Gastrocnemius medialis (tissue), 4 donors: ENCODE measurements at places on chromosomes 3 and 15.

- no peaks in the 10 kb centered on the region for H3K36me3 ChIP-seq
- H3K27me3 ChIP-seq: no peaks in the 10 kb centered on the region
- DNase-seq: no peak
- no peak overlapping the region for H3K4me3 ChIP-seq
- H3K4me1 ChIP-seq: no peaks in the 10 kb centered on the region
- no peak overlapping the region for H3K27ac ChIP-seq
These were observed 173.9 kb downstream of the NR2F2 start for GRCh38 chr15:96504371-96504770.

- no peak within 1 kb of the TSS for H3K27ac ChIP-seq
- no peak for DNase-seq
These were observed at the start of gene LTK for GRCh38 chr15:41513506-41514227. LTK (minus strand) TSS chr15:41513827; CDS start chr15:41513709, 118 bp downstream.

DNA sequence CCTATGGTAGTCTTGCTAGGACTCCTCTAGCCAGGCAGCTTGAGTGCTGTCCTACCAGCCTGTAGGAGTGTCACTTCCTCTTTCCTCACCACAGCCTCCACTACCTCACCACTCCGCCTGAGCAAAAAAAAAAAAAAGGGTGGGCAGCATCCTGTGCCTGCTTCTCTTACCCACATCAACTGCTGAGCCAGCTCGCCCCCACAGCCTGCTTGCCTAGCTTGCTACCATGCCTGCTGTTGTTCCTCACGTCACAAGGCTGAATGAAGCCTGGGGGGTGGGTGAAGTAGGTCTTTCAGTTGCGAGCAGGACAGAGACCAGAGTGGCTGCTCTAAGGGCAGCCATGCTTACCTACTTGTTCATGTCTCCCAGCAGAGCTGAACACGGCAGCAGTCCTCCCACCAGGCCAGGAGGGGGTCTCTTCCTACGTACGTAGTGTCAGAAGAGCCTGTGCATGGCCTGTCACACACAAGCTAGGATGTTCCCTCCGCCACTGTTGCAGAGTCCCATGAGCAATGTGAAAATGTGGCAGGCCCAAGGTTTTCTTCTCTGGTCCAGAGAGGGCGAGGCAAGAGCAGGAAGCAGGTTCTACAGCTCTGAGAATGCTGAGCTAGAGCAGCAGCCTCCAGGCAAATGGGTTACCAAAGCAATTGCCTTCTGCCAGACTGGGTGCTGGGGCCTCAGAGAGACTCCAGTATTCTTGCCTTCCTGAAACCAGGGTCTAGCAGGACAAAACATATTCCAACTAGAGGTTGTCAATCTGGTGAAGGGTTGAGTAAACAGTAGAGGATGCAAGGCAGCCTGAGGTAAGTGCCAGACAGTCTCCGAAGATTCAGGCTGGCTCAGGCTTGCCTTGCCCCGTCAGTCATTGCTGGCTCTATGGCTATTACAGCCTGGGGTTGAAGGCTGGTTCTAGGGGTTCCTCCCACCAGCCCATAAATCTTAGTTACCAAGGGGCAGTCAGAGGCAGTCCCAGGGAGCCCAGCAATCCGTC is 8.1 kb downstream of the PPM1M start:
- no peak overlapping the region for H3K4me3 ChIP-seq
- DNase-seq: peak; percentile 27
- H3K27me3 ChIP-seq: no peaks in the 10 kb centered on the region
- H3K4me1 ChIP-seq: peaks cover 12% of the 10 kb centered on the region
- no peak overlapping the region for H3K27ac ChIP-seq

- no peak overlapping the region for H3K4me3 ChIP-seq
- H3K27me3 ChIP-seq: no peaks in the 10 kb centered on the region
- DNase-seq: no peak
These were observed 45.7 kb downstream of the THSD4 start for GRCh38 chr15:71160976-71161375.

DNA sequence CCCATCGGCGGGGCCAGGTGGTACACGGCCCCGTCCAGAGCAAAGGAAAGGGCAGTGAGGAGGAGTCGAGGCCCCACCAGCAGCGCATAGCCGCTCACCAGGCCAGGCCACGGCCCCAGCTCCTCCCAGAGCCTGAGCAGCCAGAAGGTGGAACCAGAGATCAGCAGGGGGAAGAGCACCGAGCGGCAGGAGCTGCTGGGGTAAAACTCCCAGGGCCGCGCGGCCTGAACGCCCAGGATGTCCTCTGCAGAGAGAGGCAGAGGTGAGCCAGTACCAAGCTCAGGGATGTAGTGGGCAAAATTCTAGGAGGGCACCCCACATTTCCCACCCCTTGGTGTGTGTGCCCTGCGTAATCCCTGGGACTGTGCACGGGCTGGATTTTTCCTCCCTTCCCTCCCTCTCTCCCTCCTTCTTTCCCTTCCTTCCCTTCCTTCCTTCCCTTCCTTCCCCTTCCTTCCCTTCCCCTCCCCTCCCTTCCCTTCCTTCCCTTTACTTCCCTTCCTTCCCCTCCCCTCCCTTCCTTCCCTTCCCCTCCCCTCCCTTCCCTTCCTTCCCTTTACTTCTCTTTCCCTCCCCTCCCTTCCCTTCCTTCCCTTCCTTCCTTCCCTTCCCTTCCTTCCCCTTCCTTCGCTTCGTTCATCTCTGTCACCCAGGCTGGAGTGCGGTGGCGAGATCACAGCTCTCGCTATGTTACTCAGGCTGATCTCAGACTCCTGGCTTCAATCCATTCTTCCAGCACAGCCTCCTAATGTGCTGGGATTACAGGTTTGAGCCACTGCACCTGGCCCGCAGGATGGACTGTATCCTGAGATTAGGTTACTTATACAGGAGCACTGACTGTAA is 6.3 kb upstream of the NCBP2 start:
- H3K27me3 ChIP-seq: no peaks in the 10 kb centered on the region
- H3K27ac ChIP-seq: no peak overlapping the region
- DNase-seq: no peak
- H3K36me3 ChIP-seq: no peaks in the 10 kb centered on the region
- no peak overlapping the region for H3K4me3 ChIP-seq

GRCh38 chr3:71753701-71754609 is at the start of gene GPR27:
GPR27 (plus strand) TSS chr3:71753855; CDS start chr3:71754050, 195 bp downstream.
- no peak for DNase-seq
- H3K27me3 ChIP-seq: peaks cover 11% of the 10 kb centered on the region
- H3K36me3 ChIP-seq: no peaks in the 10 kb centered on the region

DNA sequence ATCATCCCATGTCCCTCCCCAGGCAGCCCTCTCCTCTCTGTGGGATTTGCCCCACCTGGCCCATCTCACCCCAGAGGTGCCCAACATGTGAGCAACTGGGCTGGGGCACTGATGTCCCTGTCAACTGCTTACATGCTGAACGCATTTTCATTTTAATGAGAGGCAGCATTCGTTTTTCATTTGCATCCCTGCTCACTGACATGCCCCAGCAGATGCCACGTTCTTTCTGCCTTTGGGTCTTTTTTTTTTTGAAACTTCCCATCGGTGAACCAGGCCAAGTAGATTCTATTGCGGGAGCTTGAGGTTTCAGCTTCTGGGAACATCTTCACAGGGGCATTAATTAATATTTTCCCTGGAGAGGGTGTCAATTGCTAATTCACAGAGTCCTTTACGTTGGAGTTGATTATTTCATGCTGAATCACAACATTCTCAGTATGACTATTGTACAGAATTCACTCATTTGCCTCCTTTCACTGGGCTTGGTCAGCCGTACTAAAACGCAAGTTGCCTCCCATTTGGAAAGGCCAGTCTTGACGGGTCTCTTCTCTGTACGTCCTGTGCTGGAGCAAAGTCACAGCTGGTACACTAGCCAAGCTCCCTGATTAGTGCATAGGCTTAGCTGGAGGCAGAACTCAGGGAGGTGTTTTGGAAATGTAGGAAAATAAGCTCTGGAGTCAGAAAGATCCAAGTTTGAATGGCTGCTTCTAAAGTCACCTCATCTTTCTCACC is 69.8 kb downstream of the CHRNA7 start:
- H3K4me1 ChIP-seq: no peaks in the 10 kb centered on the region
- H3K27me3 ChIP-seq: no peaks in the 10 kb centered on the region
- no peak for DNase-seq

DNA sequence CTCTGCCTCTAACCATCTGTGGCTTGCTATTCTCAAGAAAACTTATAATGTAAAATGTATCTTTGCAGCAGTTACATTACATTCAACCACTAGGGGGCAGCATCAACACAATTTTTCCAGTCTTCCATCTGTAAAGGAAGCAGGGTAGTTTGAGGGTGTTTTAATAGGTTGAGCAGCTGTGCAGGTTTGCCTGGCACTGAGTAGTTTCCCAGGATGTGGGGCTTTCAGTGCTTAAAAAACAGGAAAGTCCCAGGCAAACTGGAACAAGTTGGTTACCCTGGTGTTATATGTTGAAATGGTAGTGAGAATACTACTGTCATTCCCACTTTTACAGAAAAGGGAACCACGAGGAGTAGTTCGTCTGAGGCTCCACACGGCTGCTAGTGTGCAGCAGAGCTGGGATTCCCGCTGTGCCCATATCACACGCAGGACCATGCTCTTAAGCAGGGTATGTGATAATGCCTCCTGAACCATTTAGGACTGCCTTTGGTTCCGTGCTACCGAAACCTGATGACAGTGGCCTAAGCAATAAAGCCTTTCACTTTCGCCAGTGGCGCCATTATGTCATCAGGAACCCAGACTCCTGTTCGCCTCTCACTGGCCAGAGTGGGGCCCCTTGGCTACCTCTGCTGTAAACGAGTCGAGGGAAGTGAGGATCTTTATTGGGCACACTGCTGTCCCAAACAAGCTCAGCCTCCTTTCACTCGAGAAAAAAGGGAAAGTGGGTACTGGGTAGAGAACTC is 64.7 kb upstream of the ZBTB38 start:
- no peak overlapping the region for H3K27ac ChIP-seq
- H3K27me3 ChIP-seq: no peaks in the 10 kb centered on the region
- DNase-seq: no peak
- H3K4me1 ChIP-seq: no peaks in the 10 kb centered on the region

DNA sequence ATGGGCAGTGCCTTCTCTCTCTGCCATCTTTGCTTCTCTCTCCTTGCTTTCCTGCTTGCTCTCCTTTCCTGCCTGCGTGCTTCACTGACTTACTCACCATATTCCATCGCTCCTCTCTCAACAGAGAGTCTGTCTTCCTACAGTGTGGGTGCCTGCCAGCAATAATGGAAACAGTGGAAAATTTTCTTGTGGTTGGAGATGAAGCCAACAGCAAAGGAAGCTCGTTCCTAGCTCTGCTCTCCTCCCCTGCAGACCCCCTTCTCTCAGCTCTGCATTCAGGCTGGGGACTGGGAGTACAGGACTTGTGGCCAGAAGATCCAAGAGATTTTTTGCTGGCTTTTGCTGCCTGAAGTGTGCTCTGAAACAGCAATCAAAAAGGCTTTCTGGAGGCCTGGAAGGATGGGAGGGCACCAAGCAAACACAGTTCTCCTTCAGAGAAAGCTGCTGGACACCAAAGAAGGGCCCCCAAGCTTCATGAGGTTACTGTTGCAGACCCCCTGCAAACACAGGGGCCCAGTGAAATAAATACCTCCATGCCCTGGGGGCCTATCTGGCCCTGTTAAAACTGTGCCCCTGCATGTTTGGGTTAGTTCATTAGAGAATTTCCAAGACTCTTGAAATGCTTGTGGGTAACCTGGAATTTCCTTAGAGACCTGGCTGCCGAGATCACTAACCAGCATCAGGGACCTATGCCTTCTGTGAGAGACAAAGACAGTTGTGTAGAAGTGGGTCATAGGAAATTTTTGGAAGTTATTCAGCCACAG is 149.9 kb upstream of the RASGRP1 start:
- no peaks in the 10 kb centered on the region for H3K4me1 ChIP-seq
- no peaks in the 10 kb centered on the region for H3K36me3 ChIP-seq
- H3K27ac ChIP-seq: no peak overlapping the region
- H3K4me3 ChIP-seq: no peak overlapping the region

DNA sequence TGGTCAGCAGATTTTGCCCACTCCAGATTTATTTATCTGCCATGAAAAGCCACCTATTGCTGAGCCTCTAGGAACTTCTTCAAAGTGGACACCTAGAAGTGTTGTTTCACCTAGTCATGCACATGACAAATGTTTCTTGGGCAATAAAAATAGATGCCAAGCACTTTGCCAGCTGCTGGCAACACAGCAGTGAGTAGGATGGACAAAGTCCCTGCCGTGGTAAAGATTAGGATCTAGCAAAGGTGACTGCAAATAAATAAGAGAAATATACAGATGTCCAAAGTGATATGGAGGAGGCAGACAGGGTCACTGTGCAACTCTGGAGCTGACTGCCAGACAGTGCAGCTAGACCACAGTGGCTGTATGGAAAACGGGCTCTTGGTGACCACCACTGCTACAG is 137.9 kb downstream of the SUCLG2 start:
- H3K4me3 ChIP-seq: no peak overlapping the region
- H3K27me3 ChIP-seq: no peaks in the 10 kb centered on the region
- peaks cover 15% of the 10 kb centered on the region for H3K4me1 ChIP-seq

DNA sequence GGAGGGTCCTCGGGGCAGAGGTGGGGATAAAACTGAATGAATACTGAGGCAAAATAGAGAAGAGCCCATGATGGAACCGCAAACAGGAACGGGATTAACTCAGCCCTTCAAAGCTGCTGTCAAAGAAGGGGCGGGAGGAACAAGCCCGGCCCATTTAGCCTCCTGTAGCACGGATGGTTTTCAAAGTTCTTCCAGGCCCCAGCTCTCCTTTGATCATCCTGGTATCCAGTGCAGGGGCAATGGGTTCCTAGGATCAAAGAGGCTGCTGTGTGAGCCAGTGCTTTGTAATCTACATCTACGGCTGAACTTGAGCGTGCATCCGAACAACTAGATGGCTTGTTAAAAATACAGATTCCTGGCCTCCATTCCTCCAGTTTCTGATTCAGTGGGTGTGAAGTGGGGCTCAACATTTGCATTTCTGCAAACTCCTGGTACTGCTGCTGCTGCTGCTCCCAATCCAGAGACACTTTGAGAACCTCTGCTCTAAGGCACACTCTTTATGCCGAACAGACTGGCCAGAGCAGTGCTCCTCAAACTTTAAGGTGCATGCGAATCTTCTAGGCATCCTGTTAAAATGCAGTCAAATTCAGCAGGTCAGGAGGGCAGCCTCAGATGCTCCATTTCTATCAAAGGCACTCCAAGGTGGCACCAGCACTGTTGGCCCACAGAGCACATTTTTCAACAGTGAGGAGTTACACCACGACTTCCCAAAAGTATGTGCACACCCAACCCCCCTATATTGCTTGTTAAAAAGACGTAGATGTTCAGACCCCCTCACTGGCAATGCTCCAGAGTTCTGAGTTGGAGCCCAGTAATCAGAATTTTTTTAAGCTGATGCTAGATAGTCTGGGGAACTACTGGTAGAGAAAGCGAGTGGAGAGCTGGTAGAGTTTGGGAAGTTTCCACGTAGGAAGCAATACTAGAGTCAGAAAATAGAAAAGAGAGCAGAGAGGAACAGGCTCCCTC is 5.6 kb downstream of the GALNT15 start:
- H3K4me3 ChIP-seq: peak overlapping the region; percentile 63
- peak overlapping the region; percentile 64 for H3K27ac ChIP-seq
- peaks cover 19% of the 10 kb centered on the region for H3K4me1 ChIP-seq
- DNase-seq: no peak
- H3K27me3 ChIP-seq: no peaks in the 10 kb centered on the region

- H3K27ac ChIP-seq: no peak overlapping the region
- H3K4me1 ChIP-seq: no peaks in the 10 kb centered on the region
- no peak overlapping the region for H3K4me3 ChIP-seq
These were observed 7.8 kb upstream of the GPR171 start for GRCh38 chr3:151210676-151211381.
